Stimulated activated CD4-positive, alpha-beta T cell treated with anti-CD3 and anti-CD28 coated beads, Interleukin-4, amount 100 ng/mL, for 24 hours (primary cell): ENCODE measurements at places on chromosomes 3 and 15.

GRCh38 chr3:135165260-135165659, 370.2 kb downstream of the EPHB1 start:
- no peak for DNase-seq

GRCh38 chr15:35665896-35666536, 120.1 kb upstream of the DPH6 start:
- DNase-seq: no peak

DNA sequence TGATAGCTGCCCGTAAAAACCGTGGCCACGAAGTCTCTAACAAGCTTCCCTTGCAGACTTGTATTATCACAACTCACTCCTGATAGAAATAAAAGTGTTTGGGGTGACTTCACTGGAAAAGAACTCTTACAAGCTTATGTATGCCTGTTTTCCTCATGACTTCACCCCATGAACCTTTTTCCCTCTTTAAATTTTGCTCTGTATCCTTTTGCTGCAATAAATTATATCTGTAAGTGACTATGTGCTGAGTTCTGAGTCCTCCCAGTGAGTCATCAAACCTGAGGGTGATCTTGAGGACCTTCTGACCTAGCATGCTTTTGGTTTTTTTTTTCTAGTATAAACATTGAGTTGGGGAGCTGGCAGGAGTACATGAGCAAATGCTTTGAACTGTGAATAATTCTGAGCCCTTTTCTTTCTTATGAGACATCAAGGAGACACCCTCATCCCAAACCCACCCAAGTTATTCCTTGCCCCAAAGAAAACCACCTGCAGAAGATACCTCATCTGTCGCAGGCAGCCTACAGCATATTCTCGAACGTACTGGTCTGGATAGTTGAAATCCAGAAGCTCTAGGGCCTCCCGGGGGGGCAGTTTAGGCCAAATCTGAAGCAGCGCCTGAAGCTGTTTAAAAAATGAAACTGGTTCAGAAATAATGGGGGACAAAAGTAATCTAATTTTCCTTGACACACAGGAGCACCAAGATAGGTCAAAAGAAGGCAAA, 85.9 kb downstream of the FAIM start:
- no peak for DNase-seq

DNA sequence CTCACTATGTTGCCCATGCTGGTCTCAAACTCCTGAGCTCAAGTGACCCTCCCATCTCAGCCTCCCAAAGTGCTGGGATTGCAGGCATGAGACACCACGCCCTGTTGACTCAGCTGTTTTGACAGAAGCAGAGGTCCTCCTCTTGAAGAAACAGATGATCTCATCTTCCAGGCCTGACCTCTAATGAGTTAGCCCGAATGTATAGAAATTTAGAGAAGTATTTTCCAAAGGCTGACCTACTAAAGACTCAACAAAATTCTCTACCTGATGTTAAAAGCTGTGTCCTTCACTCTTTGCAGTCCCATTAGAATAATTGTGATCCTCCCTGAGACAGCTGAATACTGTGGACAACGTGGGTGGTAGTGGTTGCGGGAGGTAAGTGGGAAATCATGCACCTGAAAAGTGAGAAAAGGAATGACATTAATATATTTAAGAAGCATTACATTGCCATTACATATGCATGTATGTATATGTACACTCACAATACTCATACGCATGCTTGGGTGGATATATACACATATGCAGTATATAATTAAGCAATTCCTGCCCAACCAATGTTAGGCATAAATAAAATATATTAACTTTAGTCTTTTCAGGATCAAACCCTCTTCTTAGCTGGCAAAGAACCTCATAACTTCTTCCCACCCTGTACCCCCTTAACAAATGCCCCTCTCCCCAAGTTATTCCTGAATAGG, 204.6 kb upstream of the NR2F2 start:
- no peak for DNase-seq

DNA sequence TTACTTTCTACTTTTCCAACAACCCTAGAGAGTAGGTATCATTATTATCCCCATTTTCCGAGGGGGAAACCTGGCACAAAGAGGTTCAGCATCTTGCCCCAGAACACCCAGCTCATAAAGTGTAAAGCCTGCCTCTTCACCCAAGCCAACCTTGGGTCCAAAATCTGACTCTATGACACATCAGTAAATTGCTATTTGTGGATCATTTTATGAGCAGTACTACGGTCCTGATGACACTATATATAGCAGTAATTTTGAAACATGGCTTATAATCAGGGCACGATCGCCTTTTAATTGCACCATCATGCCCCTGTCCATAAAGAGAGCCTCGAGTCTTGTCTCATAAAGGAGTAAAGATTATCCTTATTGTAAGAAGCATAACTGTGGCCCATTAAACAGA, 9.7 kb downstream of the MAGI1 start:
- no peak for DNase-seq

GRCh38 chr3:65605876-65606432, 432.8 kb downstream of the MAGI1 start:
- DNase-seq: no peak

DNA sequence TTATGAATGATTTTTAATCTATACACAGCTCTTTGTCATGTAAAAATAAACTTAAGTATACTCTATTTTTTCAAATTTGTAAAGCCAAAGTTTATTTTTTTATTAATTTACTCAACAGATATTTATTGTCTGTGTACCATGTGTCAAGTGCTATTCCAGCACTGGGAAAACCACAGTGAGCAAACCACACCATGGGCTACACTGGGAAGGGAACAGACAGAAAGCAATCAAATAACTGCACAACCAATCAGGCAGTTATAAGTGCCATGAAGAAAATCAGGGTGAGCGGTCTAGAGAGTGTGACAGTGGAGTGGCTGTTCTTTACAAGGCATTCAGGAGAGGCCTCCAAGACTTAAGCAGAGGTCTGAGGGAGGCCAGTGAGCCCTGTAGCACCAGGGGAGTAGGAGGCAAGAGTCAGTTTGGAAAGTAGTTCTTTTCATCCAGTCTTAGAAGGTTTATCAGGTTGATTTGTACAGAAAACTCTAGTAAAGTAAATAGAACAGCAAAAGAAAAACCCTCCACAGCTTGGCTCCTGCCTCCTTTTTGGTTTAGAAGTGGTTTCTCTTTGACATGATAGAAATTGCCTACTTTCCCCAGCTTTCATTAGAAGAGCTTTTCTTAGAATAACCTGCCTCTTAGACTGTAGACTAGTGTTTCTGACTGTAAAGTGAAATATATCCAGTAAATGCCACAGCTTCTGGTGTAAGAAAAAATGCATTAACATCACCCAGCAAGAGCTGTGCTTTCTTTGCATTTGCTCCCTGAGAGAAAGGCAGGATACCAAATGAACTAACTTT, 13.7 kb downstream of the EIF2AK4 start:
- no peak for DNase-seq

DNA sequence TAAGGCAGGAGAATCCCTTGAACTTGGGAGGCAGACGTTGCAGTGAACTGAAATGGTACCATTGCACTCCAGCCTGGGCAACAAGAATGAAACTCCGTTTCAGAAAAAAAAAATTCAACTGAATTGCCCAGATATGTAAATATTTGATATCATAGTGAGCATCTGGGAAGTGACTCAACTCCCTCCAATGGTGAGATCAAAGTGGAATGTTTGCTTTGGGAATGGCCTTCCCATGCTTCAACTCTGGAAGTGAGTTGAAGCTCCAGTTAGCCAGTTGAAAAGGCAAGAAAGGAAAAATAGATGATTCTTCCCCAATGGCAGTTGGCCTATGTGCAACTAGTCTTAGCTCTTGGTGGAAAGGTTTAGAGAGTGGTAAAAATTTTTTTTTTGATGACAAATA, 131.6 kb upstream of the CMC1 start:
- DNase-seq: no peak
